SW 1271 (cell line): ENCODE measurements at places on chromosomes 13 and 19.

- no peak for DNase-seq
Measured at GRCh38 chr13:71149046-71149445, 718.0 kb downstream of the DACH1 start.

- DNase-seq: no peak
Measured at GRCh38 chr19:3094601-3095440, 659 bp downstream of the GNA11 start.

DNA sequence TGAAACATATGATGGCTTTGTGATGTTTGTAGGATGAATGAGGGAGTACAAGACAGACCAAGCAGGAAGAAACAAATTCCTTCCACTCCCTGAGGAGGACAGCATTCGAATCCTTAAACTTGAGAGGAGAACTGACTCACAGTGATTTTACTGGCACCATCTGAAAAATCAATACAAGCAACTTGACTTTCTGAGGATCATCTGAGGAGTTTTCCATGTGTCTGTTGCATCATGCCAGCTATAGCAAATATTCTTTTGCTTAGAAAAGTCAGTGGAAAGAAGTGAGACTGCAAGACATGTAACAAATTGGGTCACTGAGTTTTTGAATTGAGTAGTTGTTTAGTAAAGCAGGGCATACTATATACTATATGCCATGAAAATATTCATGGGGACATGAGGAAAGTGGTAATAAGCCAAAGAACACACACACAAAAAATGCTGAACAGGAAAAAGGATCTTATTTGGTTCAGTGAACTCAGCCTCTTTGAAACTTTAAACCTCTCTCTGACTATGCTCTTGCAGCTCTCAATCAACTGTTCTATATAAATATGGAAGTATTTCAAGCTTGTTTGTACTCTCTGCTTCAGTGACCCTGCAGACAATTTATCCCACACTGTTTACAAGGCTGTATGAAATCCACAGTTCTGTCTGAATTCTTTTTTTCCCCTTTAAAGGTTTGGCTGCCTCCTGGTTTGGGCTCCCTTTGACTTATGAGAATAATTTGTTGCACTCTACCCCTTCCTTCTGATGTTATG is 35.5 kb downstream of the SERTM1 start:
- no peak for DNase-seq

- DNase-seq: no peak
Measured at GRCh38 chr19:21604951-21605476, 99.6 kb downstream of the ZNF429 start.

GRCh38 chr13:108212886-108213285 is 2.5 kb downstream of the LIG4 start:
- DNase-seq: no peak

GRCh38 chr19:33476151-33476707 is 45.4 kb downstream of the PEPD start:
- DNase-seq: no peak

DNA sequence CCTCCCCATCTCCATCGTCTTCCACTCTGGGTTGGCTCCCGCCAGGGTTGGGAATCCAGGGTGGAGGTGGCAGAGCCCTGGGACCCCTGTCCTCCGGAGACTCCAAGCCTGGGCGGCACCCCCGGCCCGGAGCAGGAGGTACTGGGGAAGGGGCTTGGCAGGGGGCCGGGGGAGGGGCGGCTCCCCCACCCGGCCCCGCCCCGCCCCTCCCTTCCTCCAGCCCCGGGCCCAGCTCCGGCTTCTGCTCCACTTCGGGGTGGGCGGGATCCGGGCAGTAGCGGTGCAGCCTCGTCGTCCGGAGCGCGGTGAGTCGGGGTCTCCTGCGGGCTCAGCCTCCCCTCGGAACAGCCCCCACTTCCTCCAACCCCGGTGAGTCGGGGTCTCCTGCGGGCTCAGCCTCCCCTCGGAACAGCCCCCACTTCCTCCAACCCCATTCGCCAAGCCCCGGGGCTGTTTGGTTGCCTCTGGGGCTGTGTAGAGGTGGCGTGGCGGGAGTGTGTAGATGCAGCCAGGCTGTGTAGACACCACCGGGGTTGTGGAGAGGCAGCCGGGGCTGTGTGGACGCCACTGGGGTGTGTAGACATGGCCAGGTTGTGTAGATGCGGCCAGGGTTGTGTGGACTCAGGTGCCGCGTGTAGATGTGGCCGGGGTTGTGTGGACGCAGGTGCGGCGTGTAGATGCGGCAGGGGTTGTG is at the start of gene TMPRSS9:
TSS of gene TMPRSS9 (plus strand) at position 274 of the 694 bp plus-strand sequence. CDS start 29,521 bp downstream, outside the sequence.
- no peak for DNase-seq

DNA sequence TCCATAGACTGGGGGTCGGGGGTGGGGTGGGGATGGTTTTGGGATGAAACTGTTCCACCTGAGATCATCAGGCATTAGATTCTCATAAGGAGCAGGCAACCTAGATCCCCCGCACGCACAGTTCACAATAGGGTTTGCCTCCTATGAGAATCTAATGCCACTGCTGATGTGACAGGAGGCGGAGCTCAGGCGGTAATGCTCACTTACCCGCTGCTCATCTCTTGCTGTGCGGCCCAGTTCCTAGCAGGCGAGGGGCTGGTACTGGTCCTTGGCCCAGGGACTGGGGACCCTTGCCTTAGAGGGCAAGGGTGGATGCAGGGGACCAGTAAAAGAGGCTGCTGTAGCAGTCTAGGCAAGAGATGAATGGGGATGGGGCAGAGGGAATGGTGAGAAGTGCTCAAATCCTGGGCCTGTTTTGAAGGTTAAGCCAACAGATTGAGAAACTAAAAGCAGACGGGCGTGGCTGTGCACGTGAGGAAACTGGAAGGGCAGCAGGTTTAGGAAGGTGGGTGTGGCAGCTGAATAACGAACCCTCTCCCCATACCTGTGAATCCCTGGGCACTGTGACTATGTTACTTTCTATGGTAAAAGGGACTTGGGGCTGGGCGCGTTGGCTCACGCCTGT is 1.5 kb upstream of the ERICH4 start:
- no peak for DNase-seq

GRCh38 chr13:98488736-98489135 is 88.2 kb downstream of the STK24 start:
- no peak for DNase-seq

DNA sequence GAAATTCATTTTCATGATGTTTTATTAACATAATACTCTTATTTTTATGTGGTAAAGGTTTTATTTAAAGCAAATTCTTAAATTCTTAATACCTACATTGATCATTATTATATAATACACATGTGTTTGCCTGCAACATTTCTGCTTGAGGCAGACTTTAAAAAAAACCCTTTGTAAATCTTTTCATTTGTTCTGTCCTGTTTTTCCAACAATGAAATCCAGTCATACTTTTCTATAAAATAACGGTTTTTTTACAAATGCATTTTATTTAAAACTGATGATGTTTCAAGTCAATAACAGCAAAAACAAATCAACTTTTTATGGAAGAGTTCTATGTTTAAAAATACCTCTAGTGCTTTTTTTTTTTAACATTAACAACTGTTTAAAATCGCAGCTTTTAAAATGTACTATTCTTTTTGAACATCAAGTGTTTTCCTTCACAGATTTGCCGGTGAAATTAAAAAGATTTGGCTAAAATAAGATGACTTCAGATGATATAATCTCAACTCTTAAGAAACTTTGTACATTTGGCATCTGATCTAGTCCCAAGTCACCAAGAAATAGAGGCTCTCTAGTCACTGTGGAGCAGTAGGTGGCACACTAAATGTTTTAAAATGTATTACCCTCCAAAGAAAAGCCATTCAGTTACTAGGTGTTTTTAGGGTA is 5.1 kb downstream of the POU4F1 start:
- no peak for DNase-seq

DNA sequence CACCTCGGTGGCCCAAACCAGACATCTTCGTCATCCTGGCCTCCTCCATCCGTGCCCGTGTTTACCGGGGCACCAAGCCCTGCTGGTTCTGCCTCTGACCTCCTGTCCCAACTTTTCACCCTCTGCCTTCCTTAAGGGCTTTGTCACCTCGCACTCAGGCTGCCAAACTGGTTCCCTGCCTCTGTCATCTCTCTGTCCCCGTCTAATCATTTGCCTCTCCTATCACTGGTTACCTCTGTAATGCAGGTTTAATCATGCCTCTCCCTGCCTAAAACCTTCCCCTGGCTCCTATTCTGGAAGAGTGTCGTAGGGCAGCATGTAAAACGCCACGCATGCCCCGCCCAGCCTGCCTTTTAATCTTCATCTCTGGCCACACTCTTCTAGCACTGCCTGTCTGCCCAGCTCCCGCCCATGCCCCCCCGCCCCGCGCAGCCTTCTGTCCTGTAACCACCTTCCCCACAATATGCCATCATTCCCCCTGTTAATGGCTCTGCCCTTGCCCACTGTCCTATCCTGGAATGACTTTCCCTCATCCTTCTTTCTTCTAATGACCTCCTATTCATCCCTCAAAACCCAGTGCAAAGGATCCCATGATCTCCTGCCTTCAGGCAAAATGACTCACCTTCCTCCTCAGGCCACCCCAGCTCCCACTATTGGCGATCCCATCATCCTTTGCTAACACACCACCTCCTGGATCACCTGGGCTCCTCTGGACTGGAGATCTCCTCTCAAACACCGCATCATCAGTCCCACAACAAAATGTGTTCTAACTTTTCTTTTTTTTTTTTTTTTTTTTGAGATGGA is 66.7 kb downstream of the PEX11G start:
- no peak for DNase-seq

DNA sequence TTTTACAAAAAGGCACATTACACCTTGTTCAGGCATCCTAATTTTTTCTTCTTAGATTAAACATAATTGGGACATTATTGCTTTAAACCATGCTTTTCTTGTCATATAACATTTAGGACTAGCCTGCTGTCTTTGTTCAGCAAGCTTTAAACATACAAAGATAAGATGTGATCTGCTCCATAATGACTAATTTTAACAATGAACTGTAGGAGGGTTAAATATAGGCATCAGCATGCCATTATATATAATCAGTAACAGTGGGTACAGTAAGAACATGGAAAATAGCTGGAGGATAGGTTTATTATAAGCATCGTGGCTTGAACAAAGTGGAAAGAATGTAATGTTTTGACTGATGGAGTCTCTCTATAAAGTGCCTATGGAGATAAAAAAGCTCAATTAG is 661.7 kb downstream of the SLITRK6 start:
- no peak for DNase-seq

- DNase-seq: no peak
Measured at GRCh38 chr13:106796280-106797047, 228.5 kb upstream of the ARGLU1 start.

- DNase-seq: no peak
Measured at GRCh38 chr19:31316201-31316951, 32.9 kb downstream of the TSHZ3 start.

- DNase-seq: no peak
Measured at GRCh38 chr13:110092831-110093247, 214.1 kb downstream of the COL4A1 start.

DNA sequence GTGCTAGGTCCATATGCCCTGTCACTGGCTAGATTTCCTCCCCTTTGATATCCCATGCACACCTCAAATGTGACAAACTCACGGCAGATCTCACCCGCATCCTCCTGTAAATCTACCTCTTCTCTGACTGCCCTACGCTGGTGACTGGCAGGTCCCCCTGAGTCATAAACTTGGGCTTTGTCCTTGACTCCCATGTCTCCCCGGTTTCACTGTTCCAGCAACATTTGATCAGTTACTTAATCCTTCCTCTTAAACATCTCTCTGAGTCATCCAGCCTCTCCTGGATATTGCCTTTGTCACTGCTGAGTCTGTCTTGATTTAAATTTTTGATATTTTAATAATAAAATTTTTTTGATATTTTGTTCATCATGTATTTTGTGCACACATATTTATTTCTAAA is 26.5 kb downstream of the FAM216B start:
- no peak for DNase-seq

DNA sequence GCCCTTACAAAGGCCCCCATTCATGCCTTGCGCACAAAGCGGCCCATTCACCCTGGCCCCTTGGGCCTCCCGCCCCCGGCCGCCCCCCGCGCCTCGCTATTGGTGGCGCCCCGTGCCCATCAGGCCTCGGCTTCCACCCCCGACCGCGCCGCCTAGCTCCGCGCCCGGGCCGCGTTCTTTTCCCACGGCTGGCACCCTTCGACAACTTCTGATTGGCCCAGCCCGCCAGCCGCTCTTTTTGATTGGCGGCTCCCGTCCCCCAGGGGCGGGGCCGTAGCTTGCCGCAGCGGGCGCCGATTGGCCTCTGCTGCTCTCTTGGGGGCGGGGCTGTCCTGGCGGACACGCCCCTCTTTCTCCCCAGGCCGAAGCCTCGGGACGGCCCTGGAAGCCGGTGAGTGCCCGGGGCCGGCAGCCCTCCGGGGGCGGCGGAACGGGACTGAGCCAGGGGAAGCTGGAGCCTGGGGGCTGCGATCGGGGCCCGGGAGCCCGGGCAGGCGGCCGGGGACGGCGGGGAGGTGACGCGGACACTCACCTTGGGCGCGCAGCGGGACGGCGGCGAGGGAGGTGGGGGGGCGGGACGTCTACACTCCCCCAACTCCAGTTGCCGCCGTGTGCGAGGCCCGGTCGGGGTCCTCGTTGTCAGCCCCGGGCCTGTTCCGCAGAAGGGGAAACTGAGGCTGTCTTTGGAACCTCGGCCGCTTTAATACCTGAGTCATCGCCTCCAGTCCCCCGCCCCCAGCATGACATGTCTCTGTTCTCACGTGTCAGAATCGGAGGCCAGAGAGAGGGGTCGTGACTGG is at the start of gene MYH14:
TSS of gene MYH14 (plus strand) at position 342 of the 800 bp plus-strand sequence. CDS start 6,744 bp downstream, outside the sequence.
- DNase-seq: no peak

DNA sequence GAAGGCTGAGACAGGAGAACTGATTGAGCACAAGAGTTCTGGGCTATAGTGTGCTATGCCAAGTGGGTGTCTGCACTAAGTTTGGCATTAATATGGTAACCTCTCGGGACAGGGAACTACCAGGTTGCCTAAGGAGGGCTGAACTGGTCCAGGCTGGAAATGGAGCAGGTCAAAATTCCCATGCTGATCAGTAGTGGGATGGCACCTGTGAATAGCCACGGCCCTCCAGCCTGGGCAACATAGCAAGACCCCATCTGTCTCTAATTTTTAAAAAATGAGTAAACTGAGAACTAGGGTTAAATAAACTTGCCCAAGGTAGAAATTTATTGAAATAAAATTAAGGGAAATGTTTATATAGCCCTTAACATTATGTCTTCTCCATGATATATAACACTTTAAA is 17.0 kb upstream of the INTS6 start:
- no peak for DNase-seq

GRCh38 chr13:30373727-30374126 is 48.6 kb upstream of the UBE2L5 start:
- DNase-seq: no peak

DNA sequence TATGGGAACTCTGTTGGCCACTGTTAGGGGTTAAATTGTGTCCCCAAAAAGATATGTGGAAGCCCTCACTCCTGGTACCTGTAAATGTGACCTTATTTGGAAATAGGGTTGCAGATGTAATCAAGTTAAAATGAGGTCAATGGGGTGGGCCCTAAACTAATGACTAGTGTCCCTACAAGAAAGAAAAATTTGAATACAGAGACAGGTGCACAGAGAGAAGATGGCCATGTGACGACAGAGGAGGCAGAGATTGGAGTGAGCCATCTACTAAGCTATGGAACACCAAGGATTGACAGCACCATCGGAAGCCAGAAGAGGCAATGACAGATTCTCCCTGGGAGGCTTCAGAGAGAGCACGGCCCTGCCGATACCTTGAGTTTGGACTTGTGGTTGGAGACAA is 16.5 kb downstream of the POU2F2 start:
- no peak for DNase-seq
